ENCODE measurements at places on chromosomes 1 and 21.

DNA sequence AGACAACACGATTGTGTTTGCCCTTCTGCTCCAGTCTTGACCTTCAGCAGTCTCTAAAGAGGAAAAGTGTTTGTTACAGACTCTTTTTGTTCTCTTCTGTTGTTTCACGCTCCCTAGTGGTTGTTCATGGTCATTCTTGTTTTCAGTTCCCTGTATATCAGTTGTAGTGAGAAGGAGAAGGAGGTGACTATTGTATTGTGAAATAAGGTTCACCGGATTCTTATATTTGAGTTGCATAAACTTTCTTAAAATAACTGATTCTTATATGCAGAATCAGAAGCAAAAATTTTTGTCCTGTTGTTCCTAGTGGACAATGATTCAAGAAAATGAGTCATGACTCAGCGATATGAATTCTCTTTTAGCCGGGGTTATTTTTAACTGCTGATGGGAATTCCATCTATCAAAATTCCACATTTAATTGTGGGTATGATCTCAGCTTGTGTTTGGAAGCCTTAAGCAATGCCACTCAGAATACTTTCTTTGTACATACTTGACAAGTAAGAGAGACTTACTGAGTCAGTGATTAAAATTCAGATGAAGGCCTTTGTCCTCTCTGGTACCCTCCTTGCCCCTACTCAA, 152.2 kb downstream of the CLEC20A start:
- DNase-seq = no peak

- peak; percentile 94 for DNase-seq
These were observed 70.6 kb upstream of the GJB5 start for GRCh38 chr1:34684266-34684665.

- no peak for DNase-seq
These were observed 93.1 kb downstream of the RGL1 start for GRCh38 chr1:183898001-183898396.

GRCh38 chr1:10710489-10710888, 86.0 kb downstream of the CASZ1 start:
- peak; percentile 55 for DNase-seq

DNA sequence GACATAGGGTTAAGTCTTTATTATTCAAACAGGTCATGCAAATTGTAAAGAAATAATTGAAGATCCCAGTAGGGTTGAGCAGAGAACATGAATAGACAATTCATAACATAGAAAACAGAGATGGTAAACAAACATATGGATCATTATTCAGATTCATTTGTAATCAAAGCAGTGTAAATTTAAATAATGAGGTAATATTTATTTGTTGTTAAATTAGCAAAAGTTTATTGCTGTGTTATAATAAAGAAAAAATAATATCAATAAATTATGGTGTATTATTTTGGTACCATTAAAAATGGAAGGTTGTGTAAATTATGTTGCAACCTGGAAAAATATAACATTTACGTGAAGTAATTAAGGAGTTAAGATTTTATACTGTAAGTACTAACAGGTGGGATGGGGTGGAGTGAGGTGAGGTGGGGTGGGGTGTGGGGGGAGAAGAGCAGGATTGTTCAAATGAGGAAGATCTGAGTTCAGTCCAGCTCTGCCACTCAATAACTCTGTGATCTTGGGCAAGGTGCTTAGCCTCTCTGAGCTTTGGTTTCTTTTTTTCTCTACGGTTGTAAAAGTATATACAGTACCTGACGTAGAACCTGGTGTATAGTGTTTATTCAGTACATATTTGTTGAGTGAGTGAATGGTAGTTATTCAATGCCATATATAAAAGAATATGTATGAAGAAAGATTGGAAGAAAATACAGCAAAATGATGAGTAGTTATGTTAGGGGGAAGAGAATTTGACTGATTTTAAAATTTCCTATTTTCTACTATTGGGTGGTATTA, 140.3 kb upstream of the KIF26B start:
- DNase-seq = no peak

DNA sequence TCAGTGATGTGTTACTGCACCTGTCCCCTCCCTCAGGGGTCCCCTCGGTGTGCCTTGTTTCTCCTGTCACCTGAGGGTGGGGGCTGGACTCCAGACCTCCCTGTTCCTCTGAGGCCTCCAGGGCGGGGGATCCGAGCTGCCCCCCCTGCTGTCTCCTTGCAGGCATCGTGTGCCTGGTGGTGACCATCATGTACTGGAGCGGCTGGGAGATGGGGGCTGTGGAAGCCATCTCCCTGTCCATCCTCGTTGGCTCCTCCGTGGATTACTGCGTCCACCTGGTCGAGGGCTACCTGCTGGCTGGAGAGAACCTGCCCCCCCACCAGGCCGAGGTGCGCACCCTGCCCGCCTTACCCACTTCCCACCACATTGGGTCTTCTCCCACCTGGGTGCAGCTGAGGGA, 56.4 kb downstream of the DISP3 start:
- DNase-seq = no peak

GRCh38 chr1:246797597-246797996, 73.4 kb downstream of the SCCPDH start:
- DNase-seq = no peak

- DNase-seq = no peak
These were observed 147.0 kb upstream of the COA6 start for GRCh38 chr1:234226113-234226818.

DNA sequence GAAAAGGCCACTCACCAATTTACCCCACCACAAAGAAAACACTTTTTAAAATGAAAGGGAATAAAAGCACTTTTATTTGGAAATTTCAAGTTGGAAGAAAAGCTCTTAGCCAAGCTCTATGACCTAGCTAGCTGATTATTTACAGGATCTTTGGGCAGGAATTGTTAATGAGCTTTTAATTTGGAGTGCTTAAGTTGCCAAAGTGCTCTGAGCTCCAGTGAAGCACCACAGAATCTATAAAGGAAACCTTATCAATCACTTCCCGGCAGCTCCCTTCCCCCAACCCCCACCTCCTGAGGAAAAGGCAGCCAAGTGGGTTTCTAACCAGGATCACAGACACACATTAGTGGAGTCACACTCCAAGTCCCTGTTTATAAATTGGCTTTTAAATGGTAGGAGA, 1.5 kb downstream of the ERI3 start:
- no peak for DNase-seq

DNA sequence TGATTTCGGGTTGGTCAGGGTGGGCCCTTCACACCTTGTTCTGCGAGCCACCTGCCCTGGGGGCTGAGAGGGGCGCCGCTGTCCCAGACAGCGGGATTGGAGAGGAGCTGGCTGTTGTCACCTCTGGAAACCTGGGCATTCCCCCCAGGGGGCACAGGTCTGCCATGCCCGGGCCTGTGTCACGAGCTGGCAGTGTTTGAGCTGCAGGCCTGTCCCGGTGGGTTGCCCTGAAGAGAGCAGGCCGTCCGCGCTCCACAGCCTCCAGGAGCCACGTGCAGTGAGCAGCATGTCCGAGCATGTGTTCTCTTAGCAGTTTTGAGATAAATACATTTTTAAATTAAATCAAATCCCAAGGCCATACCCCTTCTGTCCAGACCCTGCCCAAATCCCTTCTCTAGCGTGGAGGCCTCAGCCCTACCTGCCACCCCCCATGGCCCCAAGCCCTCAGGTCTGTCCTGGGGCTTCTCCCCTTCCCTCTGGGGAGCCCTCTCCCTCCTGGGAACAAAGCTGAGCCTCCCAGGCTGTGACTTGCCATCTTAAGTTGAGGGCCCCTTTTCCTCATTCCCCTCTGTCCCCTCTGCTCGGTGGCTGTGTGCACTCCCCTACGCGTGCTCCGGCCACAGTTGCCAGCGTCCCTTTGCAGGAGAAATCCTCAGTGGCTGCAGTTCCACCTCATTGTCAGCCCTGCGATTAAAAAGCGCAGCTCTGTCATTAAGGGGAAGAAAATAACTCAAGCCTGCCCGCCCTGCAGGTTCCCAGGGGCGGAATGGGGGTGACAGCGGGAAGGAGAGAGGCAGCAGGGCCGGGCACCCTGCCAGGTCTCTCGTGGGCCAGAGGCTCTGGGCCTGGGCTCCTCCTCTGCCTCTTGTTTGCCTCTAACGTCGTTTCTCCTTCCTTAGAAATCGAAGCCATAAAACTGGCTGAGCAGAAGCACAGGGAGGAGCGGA, 26.6 kb downstream of the SLX9 start:
- peak; percentile 36 for DNase-seq

DNA sequence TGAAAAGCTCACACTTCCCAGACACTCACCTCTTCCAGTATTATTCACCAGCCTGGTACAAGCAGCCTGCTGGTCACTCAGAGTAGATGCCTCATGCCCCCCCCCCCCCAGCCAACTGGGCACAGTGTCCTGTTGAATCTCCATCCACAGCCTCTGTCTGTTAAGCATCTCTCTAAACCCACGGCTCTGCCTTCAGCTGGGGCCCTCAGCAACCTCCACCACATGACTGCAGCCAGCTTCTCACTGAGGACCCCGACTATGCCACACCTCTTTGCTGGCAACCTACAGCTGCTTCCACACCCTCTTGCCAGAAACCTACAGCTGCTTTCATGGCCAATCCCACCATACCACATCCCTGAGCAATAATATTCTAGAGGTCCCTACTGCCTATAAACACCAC, 113.1 kb downstream of the RHOU start:
- DNase-seq = no peak

GRCh38 chr1:208910161-208910560, 666.0 kb upstream of the PLXNA2 start:
- DNase-seq = no peak

DNA sequence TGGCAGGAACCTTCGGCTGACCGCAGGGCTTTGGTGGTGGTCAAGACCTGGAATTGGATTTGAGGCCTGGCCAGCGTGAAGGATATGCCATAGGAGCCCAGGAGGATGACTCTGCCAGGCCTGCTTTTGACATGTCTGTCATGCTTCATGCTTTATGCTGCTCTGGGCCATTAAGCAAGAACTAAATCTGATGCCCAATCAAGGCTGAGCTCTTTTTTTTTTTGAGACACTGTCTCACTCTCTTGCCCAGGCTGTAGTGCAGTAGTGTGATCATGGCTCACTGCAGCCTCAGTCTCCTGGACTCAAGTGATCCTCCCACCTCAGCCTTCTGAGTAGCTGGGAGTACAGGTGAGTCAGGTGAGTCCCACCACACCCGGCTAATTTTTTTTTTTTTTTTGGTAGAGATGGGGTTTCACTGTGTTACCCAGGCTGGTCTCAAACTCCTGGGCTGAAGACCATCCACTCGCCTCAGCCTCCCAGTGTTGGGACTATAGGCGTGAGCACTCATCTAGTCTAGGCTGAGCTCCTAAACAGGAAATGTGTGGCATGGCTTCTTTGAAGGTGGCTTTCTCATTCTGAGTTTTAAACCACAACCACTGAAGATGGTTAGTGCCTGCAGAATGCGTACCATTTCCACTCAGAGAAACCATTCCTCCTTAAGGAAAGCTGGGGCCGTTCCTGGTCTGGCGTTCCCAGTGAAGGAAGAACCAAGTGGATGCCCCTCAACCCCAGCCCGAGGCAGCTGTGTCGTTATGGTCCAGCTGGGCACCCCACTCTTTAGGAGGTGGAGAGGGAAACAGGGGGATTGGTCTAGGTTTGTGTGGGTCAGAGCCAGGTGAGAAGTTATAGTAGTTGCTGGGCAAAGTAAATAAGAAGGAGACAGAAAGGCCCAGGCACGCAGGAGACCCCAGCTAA, 34.2 kb upstream of the ATP5PO start:
- no peak for DNase-seq

- DNase-seq = no peak
These were observed 38.2 kb upstream of the ZNF124 start for GRCh38 chr1:247210062-247210375.

- no peak for DNase-seq
These were observed 72.2 kb downstream of the ATF6 start for GRCh38 chr1:161838362-161838761.

GRCh38 chr1:228827019-228827418, 91.7 kb downstream of the RHOU start:
- DNase-seq = no peak

DNA sequence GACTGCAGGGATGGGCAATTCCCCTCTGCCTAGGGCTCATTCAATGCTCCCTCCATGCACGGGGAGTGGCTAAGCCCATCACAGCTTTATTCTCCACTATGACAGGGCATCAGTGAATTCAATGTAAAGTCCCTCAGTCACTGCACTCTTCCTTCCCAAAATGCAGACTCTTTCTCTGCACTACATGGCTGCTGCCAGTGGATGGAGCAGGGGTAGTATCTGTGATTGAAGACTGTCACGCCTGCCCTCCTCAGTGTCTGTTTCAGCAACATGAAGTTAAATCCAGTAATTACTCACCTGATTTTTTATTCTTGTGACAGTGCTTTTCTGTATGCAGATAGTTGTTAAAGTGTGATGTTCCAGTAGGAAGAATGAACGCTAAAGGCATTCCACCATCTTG, 1323.2 kb downstream of the AMY1C start:
- DNase-seq = no peak

GRCh38 chr1:59150577-59151386, 146.1 kb upstream of the FGGY start:
- DNase-seq = no peak

DNA sequence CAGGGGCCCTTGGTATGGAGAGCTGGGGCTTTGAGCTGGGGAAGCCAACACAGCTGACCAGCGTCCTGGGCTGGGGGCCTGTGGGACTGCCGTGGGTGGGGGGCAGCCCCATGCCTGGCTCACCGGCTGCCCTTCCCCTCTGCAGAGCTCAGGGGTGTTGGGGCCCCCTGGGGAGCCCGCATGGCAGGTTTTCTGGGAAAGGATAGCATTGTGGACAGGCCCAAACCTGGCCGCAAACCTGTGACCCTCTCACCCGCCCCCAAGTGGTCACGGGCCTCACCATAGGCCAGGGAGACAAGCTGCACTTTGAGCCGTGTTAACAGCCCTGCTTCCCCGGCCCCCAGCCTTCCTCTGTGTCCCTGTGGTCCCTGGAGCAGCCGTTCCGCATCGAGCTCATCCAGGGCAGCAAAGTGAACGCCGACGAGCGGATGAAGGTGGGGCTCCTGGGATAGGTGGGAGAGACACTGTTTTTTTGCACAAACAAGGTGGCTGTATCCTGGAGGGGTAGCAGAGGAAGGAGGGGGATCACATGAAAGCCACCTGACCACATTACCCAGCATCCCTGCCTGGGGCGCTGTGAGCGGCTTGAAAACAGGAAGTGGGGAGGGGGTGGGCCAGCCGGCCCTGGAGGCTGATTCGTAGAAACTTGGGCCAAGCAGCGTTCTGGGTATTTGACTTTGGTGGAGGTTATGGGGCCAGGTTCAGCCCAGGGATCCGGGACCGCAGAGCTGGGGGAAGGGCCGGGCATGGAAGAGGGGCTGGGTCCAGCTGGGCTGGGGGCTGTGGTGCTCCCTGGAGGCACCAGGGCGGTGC, 65.9 kb downstream of the PIK3CD start:
- no peak for DNase-seq

Data from DMS79 (cell line).